ENCODE measurements at places on chromosomes 4 and X.

GRCh38 chr4:80180743-80181142 is 16.6 kb upstream of the PRDM8 start:
- DNase-seq, result no peak

GRCh38 chr4:70158576-70158975 is 4.5 kb downstream of the PRR27 start:
- DNase-seq, result no peak

DNA sequence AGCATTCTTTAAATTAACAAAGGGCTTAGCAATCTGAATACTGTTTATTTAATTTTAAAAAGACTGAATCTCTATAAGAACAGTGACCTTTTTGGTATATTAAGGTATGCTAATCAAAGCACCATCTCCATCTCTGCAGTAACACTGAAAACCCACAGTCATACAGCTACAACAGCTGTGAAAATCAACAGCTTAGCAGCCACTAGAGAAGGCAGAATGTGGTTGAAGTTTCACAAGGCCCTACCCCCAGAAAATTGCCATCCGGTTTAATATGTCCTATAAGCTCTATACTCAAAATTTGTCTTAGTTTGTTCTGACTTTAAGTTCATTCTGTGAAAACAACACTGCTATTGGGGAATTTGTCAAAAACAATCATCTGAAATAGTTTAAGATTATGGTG is 128.7 kb downstream of the OPHN1 start:
- no peak for DNase-seq

GRCh38 chr4:165668694-165669093 is 204.3 kb upstream of the TLL1 start:
- DNase-seq, result no peak

DNA sequence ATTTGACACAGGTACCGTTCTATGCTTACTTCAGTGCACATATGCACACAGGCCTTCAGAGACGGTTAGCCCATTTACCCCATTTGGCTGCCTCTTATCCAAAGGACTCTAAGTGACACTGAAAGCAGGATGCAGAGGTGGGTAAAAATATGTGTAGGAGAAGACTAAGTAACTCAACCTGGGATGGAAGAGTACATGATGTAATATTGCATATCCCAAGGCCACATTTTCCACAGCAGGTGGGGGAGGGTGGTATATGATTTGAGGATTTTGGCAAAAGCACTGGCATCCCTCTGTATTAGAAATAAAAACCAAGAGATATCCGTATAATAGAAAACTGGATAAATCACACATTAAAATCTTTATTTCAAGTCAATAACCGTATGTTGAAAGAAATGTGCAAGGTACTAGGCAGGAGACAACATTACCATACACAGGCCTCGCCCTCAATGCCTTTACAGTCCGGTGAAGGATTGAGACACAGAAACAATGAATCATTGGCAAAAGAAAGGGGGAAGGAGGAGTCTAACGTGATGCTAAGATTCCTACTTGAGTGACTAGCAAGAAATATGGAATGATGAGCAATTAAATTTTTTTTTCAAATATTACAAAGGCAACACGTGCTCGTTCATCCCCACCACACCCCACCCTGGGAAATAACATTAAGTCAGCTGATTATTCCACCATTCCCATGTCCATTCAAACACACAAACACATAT is 161.0 kb upstream of the RASGEF1B start:
- DNase-seq, result no peak

DNA sequence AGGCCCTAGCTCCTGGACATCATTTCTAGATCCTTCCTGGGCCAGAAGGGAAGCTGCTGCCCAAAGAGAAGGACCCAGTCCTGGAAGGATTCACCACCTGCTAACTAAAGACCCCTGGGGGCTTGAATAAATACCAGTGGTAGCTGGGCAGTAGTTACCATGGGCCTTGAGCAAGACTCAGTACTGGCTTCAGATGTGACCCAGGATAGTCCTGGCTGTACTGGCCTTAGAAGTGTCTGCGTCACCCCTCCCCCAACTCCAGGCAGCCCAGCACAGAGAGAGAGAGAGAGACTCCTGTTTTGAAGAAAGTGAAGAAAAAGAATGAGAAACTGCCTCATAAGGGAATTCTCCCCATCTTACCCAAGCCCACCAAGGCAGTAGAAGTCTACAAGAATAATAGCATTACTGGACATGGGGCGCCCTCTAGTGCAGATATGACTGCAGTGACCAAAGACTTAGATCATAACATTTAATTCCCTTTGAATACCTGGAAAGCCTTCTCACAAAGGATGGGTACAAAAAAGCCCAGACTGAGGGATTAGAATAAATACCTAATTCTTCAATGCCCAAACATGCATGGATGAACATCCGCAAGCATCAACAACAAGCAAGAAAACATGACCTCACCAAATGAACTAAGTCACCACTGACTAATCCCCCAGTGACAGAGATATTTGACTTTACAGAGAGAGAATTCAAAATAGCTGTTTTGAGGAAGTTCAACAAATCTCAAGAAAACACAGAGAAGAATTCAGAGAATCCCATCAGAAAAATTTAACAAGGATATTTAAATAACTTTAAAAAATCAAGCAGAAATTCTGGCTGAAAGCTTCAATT is 171.8 kb downstream of the HNRNPD start:
- peak; percentile 29 for DNase-seq

- peak; percentile 1 for DNase-seq
Observed at GRCh38 chr4:117447925-117448324, 362.5 kb upstream of the TRAM1L1 start.

Data from stimulated activated CD4-positive, alpha-beta T cell treated with anti-CD3 and anti-CD28 coated beads, Interleukin-12 subunit alpha, Interleukin-12 subunit beta, amount 100 ng/mL, for 4 hours (primary cell).